Stimulated activated CD8-positive, alpha-beta memory T cell treated with anti-CD3 and anti-CD28 coated beads, Interleukin-15, amount 100 ng/mL, for 48 hours (primary cell): ENCODE measurements at places on chromosomes 6 and 20.

DNA sequence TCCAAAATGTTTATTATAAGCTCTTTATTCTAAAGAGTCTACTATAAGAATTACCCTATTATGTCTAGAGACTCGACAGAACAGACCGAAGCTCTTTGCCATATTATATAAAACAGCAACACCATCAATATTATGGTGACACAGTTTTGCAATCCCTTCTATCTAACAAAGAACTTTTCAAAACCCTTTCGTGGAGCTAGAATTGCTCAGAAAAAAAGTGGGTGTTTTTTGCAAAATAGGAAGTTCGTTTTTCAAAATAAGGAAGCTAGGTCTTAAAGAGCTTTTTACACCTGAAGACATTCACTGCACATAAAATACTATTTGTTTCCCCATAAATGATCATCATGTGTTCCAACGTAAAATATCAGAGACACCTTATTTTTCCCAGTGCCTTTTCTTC lies 240.0 kb downstream of the FOXC1 start:
- DNase-seq: no peak

DNA sequence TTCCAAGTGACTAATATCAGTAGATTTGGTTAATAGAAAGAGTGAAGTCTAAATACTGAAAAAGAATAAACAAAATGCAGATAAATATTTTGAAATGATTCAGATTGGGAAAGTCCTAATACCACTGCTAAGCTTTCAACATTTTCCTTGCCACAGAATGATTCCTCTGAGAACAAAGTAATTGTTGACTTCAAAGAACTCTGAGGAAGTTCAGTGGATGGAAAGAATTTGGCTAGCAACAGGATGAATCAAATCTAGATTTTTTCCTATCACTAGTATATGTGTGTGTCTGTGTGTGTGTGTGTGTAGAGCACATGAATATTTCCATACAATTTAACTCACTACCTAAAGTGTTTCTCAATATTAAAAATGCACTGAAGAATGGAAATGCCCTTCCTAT lies 107.9 kb upstream of the PREP start:
- no peak for DNase-seq

DNA sequence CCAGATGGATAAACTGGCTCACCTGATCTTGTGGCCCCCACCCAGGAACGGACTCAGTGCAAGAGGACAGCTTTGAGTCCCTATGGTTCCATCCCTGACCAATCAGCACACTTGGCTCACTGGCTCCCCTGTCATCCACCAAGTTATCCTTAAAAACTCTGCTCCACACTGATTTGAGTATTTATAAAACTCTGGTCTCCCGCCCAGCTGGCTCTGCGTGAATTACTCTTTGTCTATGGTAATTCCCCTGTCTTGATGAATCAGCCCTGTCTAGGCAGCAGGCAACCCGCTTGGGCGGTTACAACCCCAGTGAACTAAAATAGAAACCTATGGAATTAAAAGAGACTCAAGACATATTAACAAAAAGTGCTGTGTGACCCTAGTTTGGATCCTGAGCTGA lies 38.1 kb upstream of the CD83 start:
- DNase-seq: no peak

GRCh38 chr6:16248271-16248853 lies 10.0 kb downstream of the GMPR start:
- DNase-seq: no peak

DNA sequence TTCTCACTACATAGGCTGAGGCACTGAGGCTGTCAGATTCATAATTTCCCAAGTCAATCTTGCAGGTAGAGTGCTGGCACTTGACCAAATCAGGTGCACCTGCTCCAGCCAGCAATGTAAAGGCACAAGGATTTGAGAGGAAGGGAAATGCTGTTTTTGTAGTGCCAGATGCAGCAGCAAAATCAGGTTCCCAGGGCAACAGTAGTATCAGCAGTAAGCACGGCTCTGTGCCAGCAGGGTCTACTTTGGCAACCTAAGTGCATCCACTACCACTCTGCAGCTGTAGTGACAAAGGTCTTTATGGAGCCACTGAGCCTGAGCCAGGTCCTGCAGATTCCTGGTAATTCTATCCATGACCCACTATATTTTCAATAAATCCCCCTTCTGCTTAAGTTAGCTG lies 329.5 kb downstream of the TPBG start:
- no peak for DNase-seq

DNA sequence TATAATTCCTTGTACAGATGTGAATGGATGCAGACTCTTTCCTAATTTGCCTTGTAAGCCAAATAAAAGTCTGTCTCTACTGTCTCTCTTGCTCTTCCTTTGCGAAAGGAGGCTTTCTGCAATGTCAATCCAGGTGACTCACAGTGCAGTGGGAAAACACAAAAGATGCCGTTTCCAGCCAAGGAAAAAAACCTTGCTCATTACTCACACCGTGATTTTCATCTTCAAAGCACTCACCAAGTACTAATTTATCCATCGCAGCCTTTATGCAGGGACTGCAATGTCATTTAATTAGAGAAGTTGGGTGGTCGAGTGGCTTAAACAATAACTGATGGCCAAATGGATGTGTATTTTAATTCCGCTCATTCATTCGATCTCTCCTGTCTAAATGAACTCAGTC lies 23.8 kb downstream of the SAYSD1 start:
- no peak for DNase-seq

DNA sequence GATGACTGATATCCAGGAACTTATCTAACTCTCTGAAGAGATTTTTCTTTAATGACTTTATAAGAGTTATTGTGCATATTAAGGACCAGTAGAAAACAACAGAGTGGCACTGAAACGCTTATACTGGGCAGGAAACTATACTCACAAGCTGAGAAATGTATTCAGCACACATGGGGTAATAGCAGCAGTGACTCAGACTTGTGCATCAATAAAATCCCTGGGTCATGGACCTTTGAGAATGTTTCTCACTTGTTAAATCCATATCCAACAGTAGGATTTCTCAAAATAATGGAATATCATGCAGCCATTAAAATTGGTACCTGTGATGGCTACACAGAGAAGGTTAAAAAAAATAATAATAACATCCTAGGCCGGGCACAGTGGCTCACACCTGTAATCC lies 219.5 kb downstream of the BTBD9 start:
- no peak for DNase-seq

DNA sequence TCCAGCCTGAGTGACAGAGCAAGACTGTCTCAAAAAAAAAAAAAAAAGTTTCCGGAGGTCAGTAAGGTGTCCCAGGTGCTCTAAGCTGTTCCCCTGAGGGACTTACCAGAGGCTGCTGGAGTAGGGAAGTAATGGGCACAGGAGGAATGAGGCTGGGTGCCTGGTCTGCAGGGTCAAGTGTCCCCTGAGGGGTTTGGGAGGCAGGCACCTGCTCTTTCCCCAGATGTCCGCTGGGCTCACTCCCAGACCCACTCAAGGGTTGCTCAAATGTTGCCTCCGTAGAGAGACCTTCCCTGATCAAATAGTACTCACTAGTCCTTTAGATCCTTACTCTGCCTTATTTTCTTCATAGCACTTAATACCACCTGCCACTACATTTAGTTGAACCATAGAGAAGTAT lies 5.4 kb upstream of the MAPK13 start:
- no peak for DNase-seq

GRCh38 chr6:101853231-101854085 lies 459.9 kb downstream of the GRIK2 start:
- DNase-seq: no peak

DNA sequence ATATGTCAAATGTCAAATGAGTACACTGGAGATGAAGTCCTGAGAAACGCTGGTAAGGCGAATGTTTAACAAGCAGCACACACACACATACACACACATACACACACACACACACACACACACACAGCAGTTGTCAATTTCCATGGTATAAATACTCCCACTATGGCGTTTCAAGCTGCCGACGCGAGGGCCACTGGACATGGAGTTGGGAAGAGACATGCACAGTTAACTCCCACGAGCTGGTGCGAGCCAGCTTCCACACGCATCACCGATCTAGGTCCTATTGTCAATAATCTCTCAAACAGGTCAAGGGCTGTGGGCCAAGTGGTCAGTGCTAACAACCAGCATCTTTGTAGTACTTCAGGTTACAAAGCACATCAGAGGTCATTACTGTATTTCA lies 58.9 kb downstream of the TRERF1 start:
- DNase-seq: no peak

DNA sequence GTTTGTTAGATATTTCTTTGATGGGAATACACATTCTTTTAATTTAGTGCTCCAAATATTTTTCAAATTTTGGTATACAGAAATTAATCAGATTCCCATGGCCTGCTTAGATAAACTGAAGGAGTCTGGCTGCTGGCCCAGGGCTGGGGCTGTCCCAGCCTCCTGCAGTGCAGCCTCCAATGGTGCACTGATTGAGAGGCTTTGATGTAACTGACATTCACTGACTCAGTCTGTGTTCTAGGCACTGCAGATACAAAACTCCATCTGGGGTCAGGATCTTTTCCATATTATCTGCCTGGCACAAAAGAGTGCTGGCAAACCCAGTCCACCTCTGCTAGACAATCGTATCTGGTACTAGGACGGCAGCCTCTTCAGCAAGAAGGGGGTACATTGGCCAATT lies 64.8 kb downstream of the GRIK2 start:
- no peak for DNase-seq

DNA sequence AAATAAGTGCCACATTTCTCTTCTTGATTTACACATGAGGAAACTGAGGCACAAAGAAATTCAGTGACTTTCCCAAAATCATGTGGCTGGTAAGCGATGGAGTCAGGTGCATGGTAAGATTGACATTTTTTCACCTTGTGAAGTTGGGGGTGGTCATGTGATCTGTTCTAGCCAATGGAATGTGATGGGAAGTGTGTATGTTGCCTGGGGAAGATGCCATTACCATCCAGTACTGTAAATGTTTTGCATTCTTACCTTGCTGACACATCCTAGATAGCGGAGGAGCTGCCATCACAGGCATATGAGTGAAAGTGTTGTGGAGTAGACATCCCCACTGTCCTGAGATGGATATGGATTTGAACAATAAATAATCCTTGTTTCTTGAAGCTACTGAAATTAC lies 499.6 kb upstream of the SULF2 start:
- DNase-seq: no peak

DNA sequence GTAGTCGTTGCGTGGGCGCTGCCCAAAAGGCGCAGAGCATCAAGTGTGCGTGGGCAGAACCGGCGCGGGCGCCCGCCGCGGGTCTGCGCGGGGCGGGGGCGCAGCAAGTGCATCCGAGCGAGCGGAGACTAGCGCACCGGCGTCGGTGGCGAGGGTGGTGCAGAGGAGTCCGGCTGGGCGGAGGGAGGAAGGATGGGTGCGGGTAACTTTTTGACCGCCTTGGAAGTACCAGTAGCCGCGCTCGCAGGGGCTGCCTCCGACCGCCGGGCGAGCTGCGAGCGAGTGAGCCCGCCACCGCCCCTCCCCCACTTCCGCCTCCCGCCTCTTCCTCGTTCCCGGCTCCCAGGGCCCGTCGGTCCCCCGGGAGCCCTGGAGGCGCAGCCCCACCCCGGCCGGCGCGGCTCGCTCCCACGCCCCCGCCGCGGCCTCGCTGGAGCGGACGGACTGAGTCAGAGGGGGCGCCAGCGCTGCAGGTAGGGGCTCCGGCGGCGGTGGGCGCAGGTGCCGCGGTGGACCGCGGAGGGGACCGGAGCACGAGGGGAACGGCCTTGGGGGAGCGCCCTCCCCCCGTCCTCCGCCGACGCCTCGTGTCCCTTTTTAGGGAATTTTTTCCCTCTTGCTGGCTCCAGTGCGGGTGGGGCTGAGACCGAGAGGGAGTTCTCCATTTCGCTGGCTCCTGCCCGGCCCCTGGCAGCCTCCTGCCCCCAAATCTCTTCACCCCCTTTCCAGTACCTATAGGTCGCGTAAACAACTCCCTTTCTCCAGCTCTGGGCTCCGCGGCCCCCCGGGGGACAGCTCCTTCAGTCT lies 1.6 kb upstream of the DBNDD2 start:
- peak; percentile 32 for DNase-seq

- no peak for DNase-seq
Observed at GRCh38 chr6:121506761-121507754, 71.6 kb downstream of the GJA1 start.

GRCh38 chr6:22362361-22362760 lies 65.5 kb upstream of the PRL start:
- no peak for DNase-seq

DNA sequence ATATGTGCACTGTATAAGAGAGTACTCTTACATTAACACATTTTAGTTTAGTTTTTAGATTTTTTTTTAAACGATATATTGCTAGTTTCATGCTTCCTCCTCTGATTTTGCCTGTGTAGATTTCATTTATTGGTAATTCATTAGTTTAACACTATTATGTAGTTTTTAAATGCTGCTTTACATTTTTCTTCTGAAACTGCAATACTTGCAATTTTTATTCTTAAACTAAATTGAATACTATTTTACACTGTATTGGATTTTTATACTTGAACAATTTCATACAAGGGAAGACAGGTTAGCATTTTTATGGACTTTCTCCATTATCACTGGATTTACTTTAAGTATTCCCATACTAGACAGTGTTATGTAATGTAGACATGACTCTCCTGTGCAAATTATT lies 12.2 kb downstream of the RBM24 start:
- no peak for DNase-seq

GRCh38 chr6:154268486-154268885 lies 88.1 kb downstream of the IPCEF1 start:
- no peak for DNase-seq

DNA sequence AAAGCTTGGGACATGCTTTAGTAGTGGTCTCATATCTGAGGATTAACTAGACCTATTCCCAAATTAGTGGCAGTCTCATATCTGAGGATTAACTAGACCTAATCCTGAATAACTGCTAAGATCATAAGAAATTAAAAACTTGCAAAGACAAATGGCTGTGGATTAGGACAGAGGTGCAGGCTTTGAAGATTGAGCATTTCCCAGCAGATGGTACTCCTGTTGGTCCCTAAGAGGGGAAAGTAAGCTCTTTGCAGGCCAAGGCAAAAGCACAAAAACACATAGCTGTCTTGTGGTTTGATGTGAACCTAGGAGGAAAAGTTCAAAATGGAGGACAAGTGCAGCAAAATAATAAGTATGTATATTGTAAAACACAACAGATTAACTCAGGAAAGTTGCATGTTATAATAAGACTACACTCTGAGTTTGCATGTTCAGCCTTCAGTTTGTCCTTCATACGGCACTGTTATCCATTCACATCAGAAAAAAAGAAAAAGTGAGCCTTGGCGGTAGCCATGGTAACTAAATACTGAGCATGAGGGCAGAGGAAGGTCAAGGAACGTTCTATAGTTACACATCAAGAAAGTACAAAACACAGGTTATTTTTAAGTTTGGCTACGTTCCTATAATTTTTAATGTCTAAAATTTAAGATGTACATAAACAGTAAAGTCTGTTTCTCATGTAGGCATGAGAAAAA lies 62.8 kb downstream of the FILIP1 start:
- no peak for DNase-seq
